ENCODE measurements at places on chromosomes 6 and 20.
A peak's percentile ranks its signal among the peaks of the same experiment; 100 is the strongest.

- no peak for DNase-seq
Observed at GRCh38 chr6:105838171-105838570, 248.0 kb upstream of the PRDM1 start.

GRCh38 chr20:57998276-57998675 lies 230.2 kb downstream of the ANKRD60 start:
- no peak for DNase-seq

DNA sequence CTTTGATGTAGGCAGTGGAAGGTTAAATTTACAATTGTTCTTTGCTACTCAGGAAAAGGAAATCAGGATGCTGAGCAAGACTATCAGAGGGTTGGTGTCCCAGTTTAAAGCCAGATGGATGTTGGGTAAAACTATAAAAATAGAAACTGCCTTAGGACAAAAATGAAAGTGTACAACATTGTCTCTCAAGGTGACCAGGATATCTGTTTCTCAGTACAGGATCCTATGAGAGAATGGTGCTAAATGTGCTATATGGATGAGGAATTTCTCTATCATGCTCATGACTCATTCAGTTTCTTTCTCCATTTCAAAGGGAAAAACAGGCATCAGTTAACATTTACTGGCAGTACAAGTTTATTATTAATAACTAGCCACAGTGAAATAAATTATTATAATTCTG lies 534.2 kb upstream of the GJE1 start:
- DNase-seq: no peak

DNA sequence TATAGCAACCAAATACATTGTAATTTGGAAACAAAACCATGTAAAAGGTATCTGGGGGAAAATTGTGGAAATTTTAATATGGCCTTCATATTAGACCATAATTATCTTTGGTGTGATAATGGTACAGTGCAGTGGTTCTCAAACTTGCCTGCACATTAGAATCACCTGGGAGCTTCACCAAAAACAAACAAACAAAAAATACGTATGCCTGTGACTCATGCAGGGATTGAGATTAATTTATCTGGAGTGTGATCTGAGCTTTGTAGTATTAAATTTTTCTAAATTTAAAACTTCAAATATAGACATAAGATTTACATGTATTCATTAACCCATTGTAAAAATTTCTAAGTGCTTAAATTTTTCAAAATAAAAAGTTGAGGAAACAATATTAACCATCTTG lies 31.5 kb downstream of the ARHGAP18 start:
- peak; percentile 40 for DNase-seq

DNA sequence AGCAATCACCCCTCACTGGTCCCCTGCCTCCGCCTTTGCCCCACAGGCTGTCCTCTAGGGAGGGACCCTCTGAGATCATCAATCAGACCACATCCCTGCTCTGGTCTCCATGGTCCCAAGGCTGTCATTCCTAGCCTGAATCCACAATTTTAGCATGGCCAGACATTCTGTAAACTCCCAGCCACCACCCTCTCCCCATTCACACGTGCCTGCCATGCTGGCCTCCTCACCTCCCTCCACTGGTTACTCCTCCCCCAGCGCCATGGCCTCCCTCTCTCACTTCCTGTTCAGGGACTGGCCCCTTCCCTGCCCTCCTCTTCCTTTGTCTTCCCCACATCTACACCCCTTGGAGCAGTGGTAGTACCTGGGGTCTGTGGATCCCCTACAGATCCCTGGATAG lies 150.7 kb upstream of the MLN start:
- DNase-seq: no peak

DNA sequence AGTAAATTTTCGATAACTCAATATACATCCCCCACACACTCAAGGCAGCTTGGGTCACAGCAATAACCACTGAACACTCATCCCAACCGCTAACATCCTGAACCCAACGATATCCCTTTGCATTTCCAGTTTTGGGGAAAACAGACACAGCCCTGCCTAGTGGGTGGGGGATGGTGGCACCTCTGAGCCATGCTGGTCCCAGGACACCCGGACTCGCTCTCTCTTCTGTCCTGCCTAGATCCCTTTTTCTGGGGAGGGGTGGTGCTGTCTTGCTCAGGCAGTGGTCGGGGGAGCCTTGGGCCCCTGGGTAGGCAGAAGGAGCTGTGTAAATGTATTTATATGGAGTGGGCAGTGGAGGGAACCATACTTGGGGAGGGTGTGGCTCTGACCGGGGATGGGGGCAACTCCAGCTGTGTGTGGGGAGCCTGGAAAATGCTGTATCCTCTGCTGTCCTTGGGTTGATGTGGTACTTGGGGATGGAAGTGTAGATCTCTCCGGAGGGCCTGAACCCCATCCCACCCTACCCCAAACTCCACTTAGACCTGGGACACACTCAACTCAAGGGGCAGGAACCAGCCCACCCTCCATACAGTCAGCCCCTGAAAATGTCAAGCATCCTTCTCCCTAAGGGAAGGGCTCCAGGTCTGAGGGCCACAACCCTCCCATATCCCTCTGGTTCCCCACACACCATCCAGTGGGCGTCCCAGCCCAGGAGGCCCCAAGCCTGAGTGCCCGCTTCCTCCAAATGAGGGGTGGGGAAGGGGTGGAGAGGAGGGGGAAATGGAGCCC lies 23.7 kb upstream of the SLC22A7 start:
- DNase-seq: no peak

- DNase-seq: no peak
Observed at GRCh38 chr6:109237077-109237985, 142.0 kb downstream of the CEP57L1 start.

DNA sequence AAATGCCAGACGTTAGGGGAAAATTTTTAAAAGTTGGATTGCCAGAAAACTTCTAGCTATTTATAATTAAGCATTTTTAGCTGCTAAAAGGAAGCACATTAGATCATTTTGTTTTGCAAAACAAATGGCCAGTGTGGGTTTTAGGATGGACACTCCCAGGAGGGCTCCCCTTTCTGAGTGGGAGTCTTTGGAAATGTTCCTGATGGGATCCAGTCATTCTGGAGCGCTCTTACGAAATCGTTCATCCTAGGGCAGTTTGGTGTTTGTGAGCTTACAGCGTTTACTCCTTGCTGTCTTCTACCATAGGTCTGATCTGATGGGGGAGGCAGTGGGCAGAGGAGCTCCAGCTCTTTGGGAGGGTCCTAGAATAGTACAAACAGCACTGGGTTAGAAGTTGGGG lies 14.7 kb downstream of the GNAS start:
- no peak for DNase-seq

GRCh38 chr6:683742-684440 lies 9.0 kb downstream of the EXOC2 start:
- no peak for DNase-seq

- DNase-seq: no peak
Observed at GRCh38 chr6:71268735-71269437, 19.7 kb upstream of the OGFRL1 start.

DNA sequence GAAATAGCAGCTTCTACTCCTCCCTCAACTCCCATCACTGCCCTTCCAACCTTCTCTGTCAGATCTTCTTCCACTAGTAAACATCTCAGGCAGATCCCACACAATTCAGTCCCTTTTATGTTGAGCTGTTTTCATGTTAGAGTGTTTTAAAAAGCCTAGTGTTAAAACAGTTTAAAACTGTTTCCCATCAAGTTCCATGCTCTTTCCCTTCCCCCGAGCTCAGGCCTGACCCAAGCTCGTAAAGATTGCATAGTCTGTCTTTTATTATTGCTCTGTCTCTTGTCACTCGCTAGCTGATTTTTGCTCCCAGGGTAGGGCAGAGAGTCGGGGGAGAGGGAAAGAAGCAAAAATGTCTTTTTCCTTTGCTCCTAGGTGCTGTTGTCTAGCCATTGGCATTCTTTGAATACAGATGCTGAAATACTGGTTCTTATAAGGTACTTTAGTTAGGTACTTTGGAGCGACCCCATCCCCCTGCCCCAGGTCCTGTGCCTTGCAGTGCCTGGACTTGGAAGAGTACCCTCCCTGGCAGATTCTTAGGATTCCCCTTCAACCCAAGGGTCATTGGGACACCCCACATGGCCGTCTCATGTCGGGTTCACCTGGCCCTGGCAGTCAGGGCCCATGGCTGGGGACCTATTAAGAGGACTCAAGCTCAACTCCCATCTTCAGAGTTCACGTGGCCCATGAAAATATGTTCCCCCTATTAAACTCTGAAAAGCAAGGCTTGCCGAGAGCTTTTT lies 101.2 kb upstream of the ARMC2 start:
- DNase-seq: no peak

GRCh38 chr6:142307963-142308748 lies 6.3 kb downstream of the ADGRG6 start:
- DNase-seq: no peak

DNA sequence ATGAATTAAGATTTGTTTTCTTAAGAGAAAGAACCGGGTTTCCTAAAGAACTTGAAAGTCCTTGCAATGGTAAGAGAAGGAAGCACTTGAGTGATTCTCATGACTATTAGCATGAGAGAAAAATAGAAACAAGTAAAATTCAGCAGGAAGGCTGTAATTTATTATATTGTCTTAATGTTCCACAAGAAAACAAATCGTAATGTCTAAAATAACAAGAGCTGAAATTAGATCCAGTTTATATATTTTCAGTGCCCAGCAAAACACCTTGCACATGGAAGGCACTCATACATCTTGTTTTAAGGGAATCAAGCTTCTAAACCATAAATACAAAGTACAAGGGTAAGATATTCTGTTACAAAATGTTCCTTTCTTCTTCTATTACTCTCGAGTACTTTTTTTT lies 229.4 kb upstream of the PLN start:
- no peak for DNase-seq

- no peak for DNase-seq
Observed at GRCh38 chr6:99590728-99591672, 15.6 kb upstream of the PRDM13 start.

GRCh38 chr20:58264271-58264670 lies 35.8 kb upstream of the ANKRD60 start:
- DNase-seq: no peak

DNA sequence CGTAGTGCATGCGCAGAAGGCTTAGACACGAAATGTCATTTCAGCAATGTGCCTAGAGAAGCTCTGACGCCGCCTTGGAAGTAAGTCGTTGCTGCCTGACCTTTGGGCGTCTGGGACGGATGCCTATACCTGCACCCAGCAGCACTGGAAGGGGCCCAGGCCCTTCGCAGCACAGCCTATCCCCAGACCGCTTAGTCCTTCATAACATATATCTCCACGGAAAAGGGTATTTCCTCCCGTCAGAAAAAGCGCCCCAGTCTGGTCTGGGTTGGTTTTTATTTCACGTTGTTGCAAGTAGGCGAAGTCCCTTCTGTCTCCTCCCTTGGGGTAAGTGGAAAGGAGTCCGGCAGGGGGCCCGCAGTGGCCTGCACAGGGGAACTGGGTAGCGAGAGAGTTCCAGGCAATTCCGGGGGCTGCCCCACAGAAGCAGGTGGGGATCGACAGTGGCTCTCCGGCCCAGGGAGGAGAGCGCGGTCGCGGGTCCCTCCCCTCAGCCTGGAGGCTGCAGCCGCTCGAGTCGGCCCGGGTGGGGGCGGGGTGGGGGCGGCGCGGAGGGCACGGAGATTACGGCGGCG lies 559 bp upstream of the EYA4 start:
- DNase-seq: no peak

- peak; percentile 14 for DNase-seq
Observed at GRCh38 chr6:82589509-82590206, 226.0 kb downstream of the TPBG start.

GRCh38 chr20:54223751-54224150 lies 15.9 kb downstream of the PFDN4 start:
- DNase-seq: no peak

All from SW 1271 (cell line).